ENCODE measurements at places on chromosomes 12 and 14.

DNA sequence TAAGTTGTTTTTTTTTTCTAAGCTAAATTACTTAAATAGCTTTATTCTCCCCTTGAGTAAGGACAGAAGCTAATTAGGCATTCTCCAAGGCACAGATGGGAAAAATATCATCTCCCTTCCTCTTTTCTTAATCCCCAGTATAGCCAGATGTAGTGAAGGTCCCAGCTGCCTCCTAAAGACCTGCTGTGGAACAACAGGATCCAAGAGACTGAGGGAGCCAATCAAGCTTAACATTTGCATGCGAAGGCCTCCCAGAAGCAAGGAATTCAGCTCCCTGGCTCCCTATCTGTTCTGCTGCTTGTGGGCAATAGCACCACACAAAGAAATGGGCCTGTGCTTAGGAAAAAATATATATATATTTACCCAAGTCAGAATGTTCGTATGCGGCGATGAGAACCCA, 255.2 kb downstream of the SYT1 start:
- DNase-seq, result no peak

DNA sequence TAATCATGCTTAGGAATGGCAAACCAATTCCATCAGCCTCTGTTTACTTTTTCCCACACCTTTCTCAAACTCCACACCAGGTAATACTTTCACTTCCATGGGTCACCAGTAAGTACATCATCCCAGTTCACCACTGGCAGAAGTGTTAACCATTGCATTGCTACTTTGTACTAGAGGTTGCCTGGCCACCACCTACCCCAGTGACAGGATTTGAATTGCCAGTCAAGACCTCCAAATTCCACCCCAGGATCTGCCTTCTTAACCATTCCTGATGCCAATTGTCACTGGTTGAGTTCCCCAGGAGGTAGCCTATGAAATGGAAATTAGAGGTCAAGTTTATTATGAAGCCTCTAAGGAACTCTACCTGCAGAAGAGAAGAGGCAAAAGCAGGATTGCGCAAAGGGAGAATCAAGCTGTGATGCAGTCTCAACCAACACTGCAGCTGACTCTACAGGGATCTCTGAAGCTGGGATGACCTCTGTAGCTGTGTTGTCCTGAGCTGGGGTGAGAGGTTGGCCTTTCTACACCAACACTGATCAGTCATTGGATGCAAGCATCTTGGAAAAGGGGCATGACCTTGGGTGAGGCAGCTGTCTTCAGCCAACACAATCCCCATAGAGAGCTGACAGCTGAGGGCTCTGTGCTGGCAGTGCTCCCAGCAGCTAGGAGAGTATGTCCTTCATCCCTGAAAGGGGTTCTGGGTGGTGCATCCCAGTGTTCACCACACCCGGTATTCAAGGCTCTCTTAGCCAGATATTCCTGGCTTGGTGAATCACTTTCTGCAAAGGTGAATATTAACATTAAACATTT, 37.0 kb upstream of the HMGA2 start:
- no peak for DNase-seq

GRCh38 chr14:89540830-89541470, 123.9 kb upstream of the FOXN3 start:
- DNase-seq, result no peak

DNA sequence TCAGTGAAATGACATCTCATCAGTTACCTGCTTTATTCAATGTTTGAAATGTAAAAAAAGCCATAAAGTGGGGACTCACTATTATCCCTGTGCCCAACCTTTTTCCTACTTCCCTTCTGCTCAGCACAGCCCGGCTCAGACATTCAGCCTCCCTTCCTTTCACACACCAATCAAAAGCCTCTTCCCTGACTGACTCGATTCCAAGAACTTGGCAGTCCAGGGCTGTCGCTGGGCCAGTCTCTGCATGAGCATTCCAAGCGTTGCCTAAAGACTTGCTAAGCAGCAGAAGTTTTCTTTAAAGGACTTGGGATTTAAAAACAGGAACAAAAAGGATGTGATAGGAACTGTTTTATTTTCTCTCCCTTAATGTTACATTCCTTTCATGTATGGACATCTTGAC, 22.7 kb downstream of the ITPR2 start:
- no peak for DNase-seq

DNA sequence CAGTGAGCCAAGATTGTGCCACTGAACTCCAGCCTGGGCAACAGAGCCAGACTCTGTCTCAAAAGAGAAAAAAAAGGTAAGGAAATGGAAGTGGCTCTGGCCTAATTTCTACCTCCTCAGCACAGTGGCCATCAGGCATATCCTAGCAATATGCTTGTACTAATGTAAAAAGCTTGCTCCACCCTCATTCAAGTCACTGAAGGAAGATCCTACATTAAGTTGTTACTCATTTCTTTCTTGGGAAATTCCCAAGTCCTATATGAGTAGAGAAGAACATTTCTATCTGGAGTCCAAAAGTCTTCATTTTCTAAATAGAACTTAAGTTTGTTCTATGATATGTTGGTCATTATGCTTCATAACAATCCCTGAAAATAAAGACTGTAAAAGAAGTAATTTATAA, 67.3 kb upstream of the HOXC13 start:
- no peak for DNase-seq

DNA sequence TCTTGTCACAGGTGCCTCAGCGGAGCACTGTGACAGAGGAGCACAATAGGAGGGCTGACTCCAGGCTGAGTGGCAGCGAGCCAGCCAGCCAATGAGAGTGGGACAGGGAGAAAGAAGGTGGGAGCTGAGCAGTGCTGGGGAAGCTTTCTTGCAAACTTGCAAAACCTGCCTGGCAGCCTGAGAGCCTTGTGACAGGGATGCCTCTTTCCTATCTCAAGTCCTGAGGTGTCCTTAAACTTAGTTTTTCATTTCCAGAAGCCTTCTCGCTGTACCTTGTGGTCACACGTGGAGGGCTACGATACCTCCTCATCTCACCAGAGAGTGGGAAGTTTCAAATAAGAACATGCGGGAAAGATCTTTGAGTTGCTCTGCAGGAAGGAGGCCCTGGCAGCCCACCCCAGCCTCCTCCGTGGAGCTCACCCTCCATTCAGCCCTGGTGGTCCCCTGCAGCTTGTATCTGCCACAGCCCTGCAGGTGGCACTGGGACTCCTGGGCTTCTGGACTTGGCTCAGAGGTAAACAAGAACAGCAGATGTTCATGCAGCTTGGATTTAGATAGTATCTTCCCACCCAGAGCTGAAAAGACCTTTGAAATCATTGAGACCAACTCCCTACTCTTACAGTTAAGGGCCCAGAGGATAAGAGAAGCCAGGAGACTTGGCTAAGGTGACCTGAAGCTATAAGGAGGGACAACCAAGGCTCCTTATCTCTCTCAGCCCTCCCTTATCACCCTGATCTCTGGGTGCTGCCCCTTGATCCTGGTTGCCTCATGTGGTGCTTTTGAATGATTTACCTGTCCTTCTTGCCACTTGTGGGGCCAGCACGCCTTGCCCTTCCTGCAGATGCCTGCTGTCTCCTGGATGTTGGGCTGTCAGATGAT, 153.5 kb upstream of the MAX start:
- peak; percentile 16 for DNase-seq

DNA sequence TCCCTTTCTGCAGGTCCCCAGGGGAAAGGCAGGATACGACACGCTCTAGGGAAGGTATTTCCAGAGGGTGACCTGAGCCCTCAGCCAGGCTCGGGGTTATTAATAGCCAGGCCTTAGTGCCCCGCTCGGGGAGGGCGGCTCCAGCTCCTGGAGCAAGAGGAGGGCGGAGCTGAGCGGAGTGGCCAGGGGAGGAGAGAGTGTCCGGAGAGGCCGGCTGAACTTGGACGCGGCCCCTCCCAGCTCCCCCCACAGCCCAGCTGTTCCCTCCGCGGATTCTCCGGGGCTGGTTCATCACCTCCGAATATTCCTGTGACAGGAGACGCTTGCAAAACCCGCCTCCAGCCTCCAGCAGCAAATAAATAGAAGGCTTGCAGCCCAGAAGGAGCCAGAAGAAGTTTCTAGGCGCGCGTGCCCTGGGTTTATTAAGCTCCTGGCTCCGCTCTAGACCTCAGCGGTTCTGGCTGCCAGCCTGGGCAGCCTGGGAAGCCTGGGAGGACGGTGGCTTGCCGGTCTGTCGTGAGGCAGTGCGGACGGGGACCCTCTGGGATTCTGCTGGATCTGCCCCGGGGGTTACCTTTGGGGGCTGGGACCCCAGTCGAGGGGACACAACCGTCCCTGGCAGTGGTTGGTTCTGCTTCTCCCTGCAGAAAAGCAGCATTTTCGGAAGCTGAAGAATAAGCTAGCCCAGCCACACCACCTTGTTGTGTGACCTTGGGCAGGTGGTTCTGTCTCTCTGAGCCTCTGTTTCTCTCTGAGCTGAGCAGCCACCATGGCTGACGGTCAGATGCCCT, at the start of gene HSPB8:
HSPB8 (plus strand) TSS at position 388 of the 791 bp plus-strand sequence; CDS start at position 770, 382 bp downstream.
- no peak for DNase-seq

DNA sequence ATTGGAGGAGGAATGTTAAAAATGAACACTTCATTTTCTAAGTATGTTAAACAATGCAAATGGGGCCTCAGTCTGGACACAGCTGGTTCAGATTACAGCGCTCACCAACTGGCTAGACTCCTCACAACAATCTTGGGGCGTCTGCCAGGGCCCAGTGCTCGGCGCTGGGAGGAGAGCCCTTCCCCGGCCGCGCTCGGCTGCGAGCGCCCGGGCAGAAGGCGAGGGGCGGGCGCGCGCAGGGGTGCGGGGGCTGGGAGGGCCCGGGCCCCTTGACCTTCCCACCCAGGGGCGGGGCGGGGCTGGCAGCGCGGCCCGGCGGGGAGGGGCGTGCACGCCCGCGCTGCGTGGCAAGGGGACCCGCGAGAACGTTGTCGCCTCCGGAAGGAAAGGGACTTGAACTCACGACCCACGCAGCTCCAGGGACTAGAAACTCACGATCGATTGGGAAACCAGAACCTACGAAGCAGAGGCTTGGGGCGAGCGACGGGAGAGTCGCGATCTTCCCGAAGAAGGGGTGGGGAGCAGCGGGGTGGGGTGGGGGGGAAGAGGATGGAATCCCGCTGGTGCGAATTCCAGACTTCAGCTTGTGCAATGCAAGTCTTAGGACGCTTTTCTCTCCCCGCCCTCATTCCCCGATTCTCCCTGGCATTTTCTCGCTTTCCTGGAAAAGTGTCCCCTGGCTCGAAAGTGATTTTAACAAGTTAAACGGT, at the start of gene FBLN5:
FBLN5 (minus strand) TSS at position 220 of the 710 bp plus-strand sequence. CDS start 465 bp downstream, outside the sequence.
- peak; percentile 54 for DNase-seq

DNA sequence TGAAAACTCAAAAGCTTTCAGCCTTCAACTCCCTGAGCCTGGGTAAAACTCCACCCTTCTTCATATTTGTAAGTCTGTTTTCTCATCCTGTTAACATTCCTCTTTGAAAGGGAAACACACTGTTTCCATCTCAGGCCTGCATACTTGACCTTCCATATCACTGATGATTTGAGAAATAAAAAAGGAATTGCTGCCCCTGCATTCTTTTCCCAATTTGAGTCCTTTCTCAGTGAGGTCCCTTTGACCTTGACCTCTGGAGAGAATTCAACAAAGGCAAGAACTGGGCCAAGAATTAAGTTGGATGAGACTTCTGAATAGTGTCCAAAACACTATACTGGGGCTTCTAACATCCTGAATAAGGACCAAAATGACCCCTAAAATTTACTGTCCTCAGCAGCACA, 108.0 kb downstream of the AEBP2 start:
- no peak for DNase-seq

DNA sequence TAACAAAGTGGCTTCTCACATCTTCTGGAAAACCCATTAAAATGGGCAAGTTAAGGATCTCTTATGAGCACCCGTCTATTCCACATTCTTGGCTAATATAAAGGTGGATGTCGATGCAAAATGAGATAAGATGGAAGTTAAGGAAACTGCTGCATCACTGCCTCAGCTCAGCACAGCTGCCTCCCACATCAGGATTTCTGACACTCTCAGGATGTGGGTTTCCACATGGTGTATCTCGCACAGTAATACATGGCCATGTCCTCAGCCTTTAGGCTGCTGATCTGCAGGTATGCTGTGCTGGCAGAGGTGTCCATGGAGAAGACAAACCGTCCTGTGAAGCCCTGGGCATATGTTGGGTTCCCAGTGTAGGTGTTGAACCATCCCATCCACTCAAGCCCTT, 1348.0 kb downstream of the TMEM121 start:
- DNase-seq, result no peak

DNA sequence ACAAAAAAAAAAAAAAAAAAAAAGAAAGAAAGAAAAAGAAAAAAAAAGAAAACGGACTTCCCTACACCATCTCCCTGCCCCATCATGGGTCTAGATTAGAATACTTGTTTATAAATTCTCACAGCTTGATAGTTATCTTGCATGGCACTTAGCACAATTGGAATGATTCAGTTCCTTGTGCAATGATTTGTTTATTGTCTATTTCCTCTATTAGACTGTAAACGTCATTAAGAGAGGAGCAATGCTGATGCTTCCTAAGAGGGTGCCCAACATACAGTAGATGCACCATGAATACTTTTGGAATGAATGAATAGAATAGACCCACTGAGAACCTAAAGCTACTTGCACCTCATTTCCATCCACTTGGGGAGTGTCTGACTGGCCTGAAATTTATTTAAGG, 40.8 kb downstream of the PAX9 start:
- DNase-seq, result no peak

Measured in CD4-positive, alpha-beta T cell treated with Interleukin-6 for 4 hours (primary cell).